ENCODE measurements at places on chromosomes 12 and 14.

DNA sequence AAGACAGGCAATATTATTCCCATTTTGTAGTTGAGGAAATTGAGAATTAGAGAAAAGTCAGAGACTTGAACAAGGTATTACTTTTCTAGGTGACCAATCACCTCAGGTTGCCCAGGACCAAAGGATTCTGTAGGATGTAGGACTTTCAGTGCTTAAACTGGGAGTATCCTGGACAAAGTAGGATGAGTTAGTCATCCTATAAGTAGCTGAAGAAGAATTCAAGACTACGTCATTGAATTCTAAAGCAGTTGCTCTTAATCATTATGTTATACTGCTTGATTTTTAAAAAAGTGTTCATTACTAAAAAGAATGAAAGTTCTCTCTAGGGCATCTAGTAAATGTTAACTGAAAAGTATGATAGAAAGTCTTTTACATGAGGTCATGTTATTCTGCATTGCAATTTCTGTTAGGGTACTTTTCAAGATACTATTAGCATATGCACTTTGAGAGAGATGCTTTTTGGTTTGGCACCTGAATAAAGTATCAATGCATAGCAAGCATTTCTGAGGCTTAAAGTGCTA lies 101.7 kb downstream of the RTN1 start:
- no peak for DNase-seq

DNA sequence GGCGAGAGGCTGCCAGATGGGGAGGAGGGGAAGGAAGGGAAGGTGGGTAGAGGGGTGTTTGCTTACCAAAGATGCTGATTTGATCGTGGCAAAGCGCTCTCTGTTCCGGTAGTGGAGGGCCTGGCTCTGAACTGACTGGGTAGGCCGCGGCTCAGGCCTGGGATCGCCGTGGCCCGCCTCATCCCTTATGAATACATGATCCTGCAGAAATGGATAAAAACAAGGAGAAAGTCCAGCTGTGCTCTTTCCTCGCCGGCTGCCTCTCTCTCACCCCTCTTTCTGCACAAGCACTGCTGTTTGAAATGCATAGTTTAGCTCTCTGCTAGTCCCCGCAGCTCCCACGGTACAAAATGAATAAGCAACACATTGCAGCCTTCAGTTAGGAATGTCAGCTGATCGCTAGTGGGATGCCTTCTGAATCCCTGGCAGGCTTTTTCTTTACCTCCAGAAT lies 53.8 kb downstream of the PEBP1 start:
- DNase-seq, result no peak

GRCh38 chr12:102970780-102971179 lies 13.3 kb downstream of the ASCL1 start:
- DNase-seq, result no peak

DNA sequence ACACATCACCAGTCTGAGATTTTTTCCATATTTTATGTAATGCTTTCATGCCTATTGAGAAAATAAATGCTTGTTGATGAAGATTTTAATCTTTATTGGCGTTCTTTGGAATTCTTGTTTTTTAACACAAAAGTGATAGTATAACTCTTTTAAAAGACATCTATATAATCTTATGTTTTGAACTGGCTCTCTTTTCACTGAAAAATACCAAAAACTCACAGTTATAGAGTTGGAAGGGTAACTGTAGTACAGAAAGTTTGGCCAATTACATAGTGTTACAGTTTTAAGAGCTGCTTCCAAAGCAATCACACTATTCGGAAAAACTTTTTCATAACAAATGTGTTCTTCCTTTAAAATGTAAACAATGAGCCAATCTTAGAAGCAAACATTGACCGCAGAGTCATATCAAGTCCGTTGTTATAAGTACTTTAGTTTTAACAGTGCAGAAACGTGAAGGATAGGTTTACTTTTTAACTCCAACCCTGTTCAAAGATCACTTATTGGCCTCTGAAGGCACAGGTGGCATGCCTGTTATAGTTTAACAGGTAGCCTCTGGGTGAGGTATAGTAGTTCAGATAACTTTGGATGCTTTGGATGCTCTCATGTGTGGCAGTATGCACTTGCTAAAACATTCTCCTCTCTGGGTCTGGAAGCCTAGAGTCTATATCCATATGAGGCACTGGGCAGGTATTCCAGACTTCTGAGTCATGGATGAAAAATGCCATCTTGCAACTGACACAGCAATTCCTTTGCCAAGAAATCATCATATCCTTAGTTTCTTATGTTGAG lies 12.1 kb upstream of the NTN4 start:
- DNase-seq, result no peak

DNA sequence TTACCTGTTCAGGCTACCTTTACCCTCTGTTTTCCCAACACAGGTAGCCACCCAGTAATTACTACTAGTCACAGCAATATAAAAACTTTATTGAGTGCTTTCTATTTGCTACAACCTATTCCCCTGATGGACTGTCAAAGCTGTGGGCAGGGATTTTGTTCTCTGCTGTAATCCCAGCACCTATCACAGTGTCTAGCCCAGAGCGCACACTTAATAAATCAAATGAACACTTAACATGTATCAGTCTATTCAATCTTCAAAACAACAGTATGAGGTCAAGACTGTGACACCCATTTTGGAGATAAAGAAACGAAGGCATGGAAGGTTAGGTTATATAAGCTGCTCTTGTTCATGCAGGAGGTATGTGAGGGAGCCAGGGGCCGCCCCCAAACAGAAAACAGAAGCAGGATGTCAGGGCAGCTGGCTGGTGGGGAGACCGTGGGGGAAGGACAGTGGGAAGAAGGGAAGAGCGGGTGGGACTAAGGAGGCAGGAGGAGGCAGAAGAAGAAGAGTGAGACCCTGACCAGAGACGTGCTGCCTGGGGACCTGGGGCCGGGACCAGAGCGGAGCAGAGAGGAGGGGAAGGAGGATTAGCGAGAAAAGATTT lies 1.7 kb downstream of the TNFRSF1A start:
- DNase-seq, result no peak

DNA sequence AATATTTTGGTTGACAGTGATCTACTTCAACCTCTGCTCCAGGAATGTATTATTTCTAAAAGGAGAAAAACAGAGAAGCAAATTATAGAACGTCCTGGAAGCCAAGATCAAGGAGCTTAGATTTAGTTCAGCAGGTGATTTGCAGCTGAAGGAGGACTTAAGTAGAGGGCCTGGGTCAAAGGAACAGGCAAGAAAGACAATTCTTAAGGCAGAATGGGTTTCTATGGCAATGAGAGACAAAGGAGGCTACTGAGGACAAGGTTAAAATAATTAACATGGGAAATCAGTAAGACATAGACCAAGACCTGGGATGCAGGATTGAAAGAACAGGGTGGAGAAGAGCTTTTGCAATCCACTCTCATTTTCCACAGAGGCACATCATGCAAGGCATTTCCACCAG lies 2.4 kb upstream of the SNW1 start:
- DNase-seq, result no peak

DNA sequence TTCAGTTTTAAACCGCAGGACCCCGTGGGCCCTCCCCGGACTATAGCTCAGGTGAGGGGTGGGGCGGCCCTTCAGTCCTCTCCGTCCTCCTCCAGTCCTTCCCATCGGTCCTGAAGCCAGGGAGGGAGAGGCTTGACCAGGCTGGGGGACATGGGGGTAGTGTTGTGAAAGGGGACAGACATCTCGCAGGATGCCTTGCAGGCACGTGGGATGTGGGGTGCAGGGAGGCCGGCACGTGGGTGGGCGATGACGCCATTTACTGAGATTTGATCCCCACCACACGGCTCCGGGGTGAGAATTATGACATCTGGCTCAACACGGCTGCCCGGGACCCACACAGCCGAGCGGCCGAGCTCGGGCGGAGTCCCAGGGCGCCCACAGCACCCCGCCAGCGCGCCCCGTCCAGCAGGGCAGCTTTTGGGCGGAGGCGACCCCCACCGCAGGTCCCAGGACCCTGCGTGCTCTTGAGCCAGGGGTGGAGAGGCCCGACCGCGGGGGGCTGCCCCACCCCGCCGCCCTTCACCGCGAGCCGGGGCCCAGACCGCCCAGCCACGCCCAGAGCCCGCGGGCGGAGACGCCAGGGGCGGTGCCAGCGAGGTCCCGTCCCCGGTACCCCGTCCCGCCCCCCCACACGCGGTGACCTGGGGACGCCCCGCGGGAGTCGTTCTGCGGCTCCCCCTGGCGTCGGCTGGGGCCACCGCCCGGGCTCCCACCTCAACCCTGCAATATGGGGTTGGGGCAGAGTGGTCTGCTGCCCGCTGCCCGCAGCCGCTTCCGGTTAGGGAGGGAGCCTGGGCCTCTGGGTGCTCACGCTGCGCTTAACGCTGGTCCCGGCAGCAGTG lies 3.3 kb upstream of the EXOC3L4 start:
- no peak for DNase-seq

DNA sequence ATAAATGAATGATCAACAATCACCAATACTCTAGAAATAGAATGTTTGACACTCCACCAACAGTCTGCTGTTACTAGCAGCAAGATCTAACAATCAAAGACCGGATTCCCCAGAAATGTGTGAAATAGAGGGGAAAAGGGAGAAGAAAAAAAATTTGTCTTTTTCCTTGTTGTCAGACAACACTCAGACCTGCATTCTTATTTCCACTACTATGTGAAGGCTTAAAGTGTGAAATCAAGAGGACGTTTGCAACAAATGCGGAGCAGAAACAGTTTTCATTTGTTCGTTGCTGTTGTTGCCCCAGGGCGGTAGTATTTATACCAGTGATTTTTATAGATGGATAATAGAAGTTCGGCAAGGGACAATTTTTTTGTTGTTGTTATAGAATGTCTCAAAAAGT lies 9.2 kb downstream of the NKX2-1 start:
- DNase-seq, result no peak

- DNase-seq, result no peak
These were observed 80.2 kb downstream of the TUNAR start for GRCh38 chr14:95956601-95957460.

DNA sequence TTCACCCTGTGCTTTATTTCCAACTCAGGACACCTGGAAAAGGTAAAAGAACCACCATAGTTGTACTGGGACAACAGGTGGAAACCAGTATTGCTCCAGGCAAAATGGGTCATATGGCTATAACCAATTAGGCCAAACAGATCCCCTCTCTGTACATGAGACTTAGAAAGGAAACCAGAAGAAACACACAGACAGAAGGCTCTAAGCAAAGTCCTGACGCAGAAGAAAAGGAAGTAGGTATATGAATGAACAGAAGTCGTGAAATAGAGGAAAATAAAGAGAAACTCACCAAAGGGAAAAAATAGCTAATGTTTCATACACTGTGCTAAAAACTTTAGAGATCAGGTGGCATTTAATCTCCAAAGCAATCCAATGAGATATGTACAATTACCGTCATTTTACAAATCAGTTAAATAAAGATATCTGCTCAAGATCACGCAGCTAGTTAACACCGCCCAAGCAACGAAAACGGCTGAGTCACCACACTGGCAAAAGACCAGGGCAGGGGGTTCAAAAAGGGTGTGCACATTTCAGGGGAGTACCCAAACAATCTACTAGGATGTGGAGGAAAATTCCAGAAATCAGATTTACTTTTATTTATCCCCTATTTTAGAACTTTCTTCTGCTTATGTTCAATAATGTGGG lies 82.3 kb downstream of the ITPR2 start:
- DNase-seq, result peak; percentile 59

DNA sequence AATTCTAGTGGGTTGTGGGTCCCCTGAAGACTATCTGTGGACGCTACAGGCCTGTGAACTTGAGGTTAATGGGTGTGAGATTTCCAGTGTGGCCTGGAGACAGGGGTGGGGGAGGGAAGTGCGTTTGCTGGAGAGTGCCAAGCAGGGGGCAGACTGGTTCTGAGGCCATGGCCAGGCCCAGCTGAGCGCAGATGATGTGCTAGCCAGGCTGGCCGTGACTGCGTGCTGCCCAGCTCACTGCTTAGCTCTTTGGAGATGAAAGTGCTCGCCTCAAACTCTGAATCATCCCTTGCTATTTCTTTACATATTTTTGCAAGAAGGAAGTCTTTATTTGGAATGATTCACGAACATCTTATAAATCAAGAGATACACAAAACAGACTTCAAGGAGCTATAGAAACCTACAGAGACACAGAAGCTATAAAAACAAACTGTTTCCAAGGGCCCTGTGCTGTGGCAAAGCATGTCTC lies 75.2 kb upstream of the PLEKHG3 start:
- DNase-seq, result no peak

- no peak for DNase-seq
These were observed 31.3 kb upstream of the BCAT1 start for GRCh38 chr12:24979976-24980730.

- no peak for DNase-seq
These were observed 6.2 kb downstream of the AMN start for GRCh38 chr14:102928412-102929240.

- DNase-seq, result no peak
These were observed 28.5 kb upstream of the ANO2 start for GRCh38 chr12:5973461-5974115.

- peak; percentile 22 for DNase-seq
These were observed 775 bp downstream of the NEMF start for GRCh38 chr14:49851813-49852212.

DNA sequence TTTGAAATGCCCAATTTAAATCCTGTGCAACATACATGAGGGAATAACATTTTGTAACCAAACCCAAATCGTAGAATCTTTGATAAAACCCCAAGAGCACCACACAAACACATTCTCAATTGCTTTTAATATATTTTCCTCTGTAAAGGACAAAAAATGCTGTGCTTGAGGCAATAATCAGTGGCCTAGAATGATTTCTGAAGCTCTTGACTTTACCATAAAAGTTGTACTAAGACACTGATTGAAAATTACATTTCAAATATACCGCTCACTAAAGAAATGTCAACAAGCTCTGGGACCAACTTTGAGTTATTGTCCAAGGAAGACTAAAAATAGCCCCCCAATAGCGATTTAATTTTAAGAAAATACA lies 1.5 kb downstream of the EML5 start:
- DNase-seq, result no peak

- DNase-seq, result no peak
These were observed 34.1 kb downstream of the SLC6A12 start for GRCh38 chr12:179885-180284.

DNA sequence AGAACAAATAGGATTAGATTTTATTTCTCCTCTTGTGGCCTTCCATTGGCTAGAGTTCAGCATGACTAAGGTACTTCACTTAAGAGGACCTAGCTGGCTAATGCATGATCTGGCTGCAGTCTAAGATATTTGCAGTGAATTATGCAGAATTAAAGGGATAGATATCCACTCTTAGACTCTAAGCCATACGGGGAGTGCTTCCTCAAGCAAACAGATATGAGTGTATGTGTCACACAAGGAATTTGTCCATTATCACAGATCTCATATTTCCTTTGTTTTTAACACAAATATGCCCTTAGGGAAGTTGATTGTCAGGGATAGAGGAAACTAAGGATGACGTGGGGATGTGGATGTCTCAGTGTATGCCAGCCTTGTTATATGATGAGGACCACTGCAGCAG lies 88.1 kb upstream of the DHRS4 start:
- no peak for DNase-seq
